Caki2 (cell line): ENCODE measurements at places on chromosomes 7 and 10. TPM values are rescaled to one million over a fixed set of nuclear protein-coding genes. Genes with fewer than 3 reads are reported as not detected.
A peak's percentile ranks its signal among the peaks of the same experiment; 100 is the strongest.

GRCh38 chr7:36620166-36620708, 104.1 kb downstream of the AOAH start:
- no peak for DNase-seq

GRCh38 chr10:45377321-45377720, 3.3 kb downstream of the ALOX5 start:
- DNase-seq: no peak

- no peak for DNase-seq
Measured at GRCh38 chr10:1538531-1539061, 198.7 kb downstream of the ADARB2 start.

Gene ECHS1
- total RNA-seq: 95.9 and 100 TPM in 2 replicates

Gene C7orf33
- not detected in 2 replicates for total RNA-seq

- no peak for DNase-seq
Measured at GRCh38 chr10:42962110-42962901, 114.6 kb upstream of the RET start.

Gene DYNC1I1
- 0.03 TPM in 1 of 2 replicates, not detected in the other for total RNA-seq

Gene CCDC146
- total RNA-seq: 0.14 and 3.3 TPM in 2 replicates

GRCh38 chr7:126533715-126534114, 719.0 kb downstream of the GRM8 start:
- DNase-seq: no peak

- no peak for DNase-seq
Measured at GRCh38 chr7:157721468-157722136, 384.8 kb downstream of the DNAJB6 start.

Gene ADRA2A
- total RNA-seq: not detected in 2 replicates

GRCh38 chr7:21753071-21753470, 192.6 kb downstream of the CDCA7L start:
- DNase-seq: no peak

- DNase-seq: no peak
Measured at GRCh38 chr7:26329520-26330255, 38.0 kb downstream of the SNX10 start.

GRCh38 chr7:101933688-101934121, 116.3 kb downstream of the CUX1 start:
- DNase-seq: no peak

DNA sequence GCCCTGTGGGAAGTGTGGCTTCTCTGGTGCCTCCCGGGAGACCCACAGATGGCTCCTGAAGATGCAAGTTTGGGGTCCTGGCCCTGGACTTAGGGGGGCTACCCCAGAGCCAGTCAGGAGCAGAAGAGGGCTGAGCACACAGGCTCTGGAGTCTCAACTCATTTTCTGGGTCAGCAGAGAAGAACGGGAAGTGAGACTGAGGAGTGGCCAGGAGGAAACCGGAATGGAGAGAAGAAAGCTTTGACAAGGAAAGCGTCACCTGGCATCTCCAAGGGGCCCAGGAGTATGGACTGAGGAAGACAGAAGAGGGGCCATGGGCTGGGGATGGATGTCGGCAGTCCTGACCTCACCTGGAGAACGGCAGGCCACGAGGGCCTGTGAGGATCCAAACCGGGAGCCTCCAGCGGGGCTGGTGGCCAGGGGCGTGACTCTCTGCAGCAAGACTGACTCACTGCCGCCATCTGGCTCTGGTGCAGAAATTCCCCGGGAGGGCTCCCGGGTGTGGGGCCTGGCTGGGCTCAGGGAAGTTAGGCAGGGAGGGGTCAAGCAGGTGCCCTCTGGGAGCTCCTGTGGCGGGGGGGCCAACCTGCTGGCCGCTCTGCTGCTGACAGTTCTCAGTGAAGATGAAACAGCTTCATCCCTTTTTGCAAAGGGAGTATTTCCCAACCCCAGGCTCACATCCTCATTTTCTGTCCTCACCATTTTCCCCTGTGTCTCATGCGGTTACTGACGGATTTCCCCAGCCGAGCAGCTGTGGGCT, 23.6 kb downstream of the DAGLB start:
- no peak for DNase-seq

- DNase-seq: peak; percentile 48
Measured at GRCh38 chr7:4681886-4682620, at the start of gene FOXK1. Gene FOXK1 (plus strand): TSS chr7:4682295. CDS start chr7:4682309, 14 bp downstream.

DNA sequence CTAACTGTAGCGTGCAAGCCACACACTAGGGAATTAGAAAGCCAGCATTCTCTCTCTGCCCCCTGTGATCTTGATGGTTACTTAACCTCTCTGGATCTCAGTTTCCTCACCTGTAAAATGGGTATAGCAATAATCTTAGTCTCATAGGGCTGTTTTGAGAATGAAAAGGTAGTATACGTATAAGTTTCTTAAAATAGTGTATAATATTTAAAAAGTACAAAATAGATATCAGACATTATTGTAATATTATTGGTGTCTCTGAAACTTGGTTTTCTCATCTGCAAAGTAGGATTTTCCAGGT, 80.4 kb downstream of the CHN2 start:
- DNase-seq: no peak

DNA sequence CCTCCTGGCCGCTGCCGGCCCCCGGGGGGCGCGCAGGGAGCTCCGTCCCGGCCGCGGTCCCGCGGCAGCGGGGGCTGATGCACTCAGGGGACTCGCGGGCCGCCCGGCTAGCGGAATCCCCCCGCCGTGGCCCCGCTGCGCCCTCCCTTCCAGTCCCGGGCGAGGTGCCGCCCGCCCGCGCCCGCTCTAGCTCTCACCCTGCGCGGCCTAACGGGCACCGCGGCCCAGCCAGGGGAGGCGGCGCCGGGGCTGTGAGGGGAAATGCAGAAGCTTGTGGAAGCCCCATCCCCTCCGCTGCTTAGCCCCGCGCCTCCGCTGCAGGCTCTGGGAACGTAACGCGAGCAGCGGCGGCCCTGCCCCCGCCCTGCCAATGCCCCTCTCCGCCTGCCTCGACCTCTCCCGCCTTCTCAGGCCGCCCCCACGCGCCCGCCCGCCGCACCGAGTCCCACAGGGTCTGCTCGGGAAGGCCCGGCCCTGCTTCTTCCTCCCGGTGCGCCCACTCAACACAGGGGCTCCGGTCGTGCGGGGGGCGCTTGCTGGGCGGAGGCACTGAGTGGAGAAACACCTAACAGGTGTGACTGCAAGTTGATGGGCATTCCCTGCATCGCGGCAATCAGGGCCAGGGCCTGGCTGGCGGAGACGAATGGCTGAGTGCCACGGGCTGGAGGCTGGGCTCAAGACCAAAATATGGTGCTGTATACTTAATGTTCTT, 384 bp upstream of the TMEM229A start:
- no peak for DNase-seq

- no peak for DNase-seq
Measured at GRCh38 chr7:37145682-37146081, 303.0 kb downstream of the ELMO1 start.

GRCh38 chr7:129366-130221, 62.8 kb upstream of the FAM20C start:
- DNase-seq: no peak

- DNase-seq: no peak
Measured at GRCh38 chr10:113663142-113663541, 699 bp downstream of the NRAP start.

Gene INSYN2A
- total RNA-seq: not detected in 2 replicates

DNA sequence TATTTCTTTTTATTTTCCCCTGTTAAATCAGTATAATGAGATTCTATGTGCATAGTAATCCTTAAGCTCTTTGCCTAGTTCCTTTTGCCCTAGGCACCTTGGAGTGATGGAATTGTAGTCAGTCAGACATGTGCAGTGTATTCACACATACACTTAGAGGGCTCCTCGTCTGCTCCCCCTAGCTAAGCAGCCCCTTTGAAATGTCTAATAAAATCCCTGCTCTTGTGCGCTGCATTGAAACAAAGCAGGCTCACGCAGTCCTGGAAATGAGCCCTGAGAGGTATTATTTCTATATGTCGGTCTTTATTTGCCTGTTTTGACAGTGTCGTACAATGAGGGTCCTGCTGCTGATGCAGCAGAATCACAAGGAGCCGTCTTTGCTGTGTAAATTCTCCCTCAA, 258.7 kb downstream of the AUTS2 start:
- DNase-seq: no peak

Gene PPP1R9A
- 8.2 and 10.8 TPM in 2 replicates for total RNA-seq

GRCh38 chr7:64192775-64193174, 14.2 kb upstream of the ZNF735 start:
- DNase-seq: no peak

Gene MYH16
- total RNA-seq: 0.09 and 0.24 TPM in 2 replicates

DNA sequence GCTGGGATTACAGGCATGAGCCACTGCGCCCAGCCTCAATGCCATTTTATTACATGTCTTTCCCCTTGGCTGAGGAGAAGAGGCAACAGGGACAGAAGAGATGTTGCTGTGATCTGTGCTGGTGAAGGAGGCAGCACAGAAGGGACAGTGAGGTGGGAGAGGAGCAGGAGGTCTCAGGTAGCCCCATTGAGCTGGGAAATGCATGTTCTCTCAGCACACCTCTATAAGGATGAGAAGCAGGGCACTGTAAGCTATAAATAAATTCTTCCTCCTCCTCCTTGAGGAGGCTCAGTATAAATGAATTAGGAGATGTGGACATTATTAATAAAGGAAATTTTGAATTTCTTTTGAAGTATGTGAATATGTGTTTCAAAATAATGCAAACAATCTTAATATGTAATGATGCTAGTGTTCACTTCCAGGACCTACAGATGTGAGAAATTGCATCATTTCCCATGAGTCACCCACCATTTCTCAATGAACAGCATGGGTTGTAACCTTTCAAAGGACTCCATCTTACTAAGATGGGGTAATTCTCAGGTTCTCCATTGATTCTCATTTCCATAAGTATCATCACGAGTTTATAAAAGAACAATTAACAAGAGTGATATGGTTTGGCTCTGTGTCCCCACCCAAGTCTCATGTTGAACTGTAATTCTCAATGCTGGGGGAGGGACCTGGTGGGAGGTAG, 88.9 kb upstream of the ODAD2 start:
- no peak for DNase-seq

GRCh38 chr10:99836711-99837110, 54.3 kb downstream of the ABCC2 start:
- no peak for DNase-seq

- no peak for DNase-seq
Measured at GRCh38 chr7:23075571-23075970, 30.0 kb upstream of the KLHL7 start.

Gene HABP2
- total RNA-seq: 0.72 and 1.6 TPM in 2 replicates

GRCh38 chr7:15245831-15246230, 316.0 kb downstream of the AGMO start:
- DNase-seq: no peak

DNA sequence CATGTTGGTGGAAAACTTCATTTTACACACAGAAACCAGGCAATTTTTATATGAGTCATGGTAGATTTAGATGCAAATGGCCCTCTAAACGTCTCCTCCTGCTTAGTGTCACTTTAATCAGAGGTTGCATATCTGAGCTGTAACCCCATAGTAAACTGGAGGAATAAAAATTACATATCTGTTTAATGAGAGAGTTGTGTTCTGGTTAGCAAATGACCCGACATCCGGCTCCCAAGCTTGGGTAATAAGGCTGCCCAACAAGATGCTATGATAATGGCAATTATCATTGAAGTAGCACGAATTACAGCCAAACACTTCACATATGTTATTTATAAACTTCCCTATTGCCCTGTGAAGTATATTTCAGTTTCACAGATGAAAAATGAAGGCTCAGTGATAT, 10.6 kb upstream of the ADAM12 start:
- no peak for DNase-seq

- no peak for DNase-seq
Measured at GRCh38 chr10:1168763-1169162, 112.6 kb downstream of the WDR37 start.

GRCh38 chr7:142808802-142809583, 38.2 kb downstream of the PRSS2 start:
- no peak for DNase-seq

DNA sequence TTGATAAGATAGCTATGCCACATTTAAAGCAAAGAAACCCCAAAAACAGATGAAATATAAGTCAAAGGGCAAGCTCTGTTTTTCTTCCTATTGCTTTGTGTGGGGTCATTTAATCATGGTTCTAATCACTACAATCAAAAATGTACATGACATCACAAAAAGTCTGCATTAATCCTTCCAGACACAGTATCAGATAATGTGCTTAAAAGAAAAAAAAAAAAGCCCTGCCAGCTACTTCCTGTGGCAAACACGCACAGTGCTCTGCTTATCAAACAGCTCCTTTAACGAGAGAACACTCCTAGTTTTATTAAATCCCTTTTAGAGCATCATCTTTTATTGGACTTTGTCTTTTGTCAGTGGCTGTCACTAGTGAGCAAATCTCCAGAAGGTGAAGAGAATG, 1005.8 kb downstream of the GATA3 start:
- DNase-seq: no peak

DNA sequence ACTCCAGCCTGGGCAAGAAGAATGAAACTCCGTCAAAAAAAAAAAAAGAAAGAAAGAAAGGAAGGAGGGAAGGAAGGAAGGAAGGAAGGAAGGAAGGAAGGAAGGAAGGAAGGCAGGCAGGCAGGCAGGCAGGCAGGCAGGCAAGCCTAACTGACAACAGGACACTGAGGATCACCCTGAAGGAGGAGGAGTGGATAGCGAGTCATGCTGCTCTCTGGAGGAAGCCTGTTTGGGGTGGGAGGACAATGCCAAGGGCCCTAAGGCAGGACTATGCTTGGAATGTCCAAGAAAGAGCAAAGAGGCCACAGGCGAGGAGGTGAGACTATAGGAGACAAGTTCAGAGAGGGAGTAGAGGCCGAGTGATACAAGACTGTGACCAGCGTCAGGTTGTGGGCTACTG, 107.0 kb upstream of the PARD3 start:
- no peak for DNase-seq

Gene SPDYE2B
- not detected in 2 replicates for total RNA-seq

Gene PIK3AP1
- total RNA-seq: 0.43 and 2.7 TPM in 2 replicates

- DNase-seq: no peak
Measured at GRCh38 chr7:108263425-108263824, 133.3 kb upstream of the LAMB4 start.

DNA sequence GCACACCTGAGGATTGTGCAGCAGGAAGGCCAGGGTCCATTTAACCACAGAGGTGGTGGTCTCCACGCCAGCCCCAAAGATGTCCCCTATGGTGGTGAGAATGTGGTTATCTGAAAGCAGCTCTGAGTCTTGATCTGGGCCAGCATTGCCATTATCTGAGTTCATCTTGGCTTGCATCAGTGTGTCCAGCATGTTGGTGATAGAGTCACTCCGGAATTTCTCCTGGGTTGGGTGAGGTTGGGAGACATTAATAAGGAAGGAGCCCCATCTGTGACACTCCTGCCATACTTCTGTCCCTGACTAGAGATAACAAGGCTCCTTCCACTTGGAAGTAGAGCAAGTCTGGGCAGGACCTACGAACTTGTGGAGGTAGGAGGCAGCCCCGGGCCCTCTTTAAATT, 4.2 kb downstream of the CYP17A1 start:
- no peak for DNase-seq

DNA sequence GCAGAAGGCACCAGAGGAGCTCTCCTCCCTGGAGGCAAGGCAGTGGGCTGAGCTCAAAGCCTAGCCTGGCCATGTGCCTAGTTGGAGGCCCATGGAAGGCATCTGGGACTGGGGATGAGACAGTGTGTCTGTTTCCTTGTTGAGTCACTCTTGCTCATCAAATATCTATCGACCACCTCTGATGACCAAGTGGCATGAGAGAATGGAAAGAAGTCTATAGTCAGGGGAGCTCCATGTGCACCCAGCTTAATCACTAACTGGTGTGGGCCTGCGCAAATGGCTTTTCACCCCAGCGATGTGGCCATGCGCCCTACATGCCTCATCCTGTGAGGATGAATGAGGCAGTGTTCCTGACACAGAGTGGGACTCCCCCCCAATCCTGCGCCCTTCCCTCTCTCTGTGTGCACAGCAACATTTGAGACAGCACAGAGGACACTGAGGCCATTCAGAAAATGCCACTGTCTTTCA, 229.9 kb downstream of the RPS24 start:
- peak; percentile 28 for DNase-seq

Gene LEP
- total RNA-seq: not detected in 2 replicates

- no peak for DNase-seq
Measured at GRCh38 chr10:71638822-71639719, 80.5 kb downstream of the C10orf105 start.
